ENCODE measurements at places on chromosomes 1 and 21.

DNA sequence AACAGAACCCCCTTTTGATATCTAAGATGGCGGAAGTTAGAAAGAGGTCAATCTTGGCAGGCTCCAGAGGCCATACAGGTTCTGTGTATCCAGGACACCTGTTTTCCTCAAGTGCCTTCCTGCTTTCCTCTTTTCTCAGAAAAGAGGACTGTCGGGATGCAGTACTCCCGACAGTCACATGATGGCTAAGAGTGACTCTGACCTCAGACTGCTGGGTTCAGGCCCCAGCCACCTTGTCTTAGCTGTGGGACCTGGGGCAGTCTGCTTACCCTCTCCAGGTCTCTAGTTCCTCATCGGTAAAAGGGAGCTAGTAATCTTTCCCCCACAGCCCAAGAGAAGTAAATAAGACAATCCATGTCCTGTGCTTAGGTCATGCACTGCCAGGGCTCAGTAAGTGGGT is 29.9 kb downstream of the STK40 start:
- DNase-seq: no peak

- no peak for DNase-seq
Measured at GRCh38 chr1:10470043-10470442, 2.3 kb downstream of the DFFA start.

DNA sequence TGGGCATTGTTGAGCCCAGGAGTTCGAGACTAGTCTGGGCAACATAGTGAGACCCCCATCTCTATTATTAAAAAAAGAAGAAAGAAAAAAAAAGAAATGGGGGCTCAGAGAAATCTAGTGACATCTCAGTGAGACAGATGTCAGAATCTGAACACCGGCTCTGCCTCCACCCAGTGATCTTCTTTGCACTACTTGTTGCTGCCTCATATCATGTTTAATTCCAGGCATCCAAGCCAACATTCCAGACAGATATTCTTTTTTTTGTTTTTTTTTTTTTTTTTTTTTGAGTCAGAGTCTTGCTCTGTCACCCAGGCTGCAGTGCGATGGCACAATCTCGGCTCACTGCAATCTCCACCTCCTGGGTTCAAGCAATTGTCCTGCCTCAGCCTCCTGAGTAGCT is 5.0 kb upstream of the ARL8A start:
- DNase-seq: no peak

DNA sequence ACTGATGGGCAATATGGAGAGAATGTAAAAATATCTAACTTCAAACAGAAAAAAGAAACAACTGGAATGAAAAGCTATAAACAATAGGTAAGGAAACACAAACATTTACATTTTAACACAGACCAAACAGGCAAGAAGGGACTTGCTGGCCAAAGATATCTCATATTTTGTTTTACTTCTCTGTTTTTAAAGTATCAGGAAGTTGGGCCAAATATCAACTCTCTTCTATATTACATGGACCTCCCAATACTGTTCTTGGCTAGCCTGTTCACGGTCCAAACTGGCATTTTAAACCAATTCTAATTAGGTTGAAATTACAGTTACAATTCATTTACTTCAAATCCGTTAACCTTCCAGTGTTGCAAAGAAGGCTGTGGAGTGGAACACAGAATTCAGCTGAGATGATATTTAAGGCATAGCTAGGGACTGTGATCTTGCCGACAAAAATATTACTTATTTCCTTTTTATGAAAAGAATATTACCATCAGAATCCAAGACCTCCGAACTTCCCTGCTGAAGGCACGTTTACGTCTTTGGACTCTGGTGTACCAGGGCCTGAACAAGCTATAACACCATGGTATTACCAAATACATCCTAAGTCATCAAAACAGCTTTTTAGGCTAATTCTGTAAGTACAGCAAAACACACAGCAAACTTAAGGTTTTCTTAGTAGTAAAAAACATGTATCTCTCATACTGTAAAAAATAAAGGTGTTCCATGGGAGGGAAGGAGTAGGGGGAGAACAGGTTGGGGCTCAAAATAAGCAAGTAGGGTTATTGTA is 165.4 kb downstream of the RUNX1 start:
- no peak for DNase-seq

- no peak for DNase-seq
Measured at GRCh38 chr1:17405898-17406759, 33.3 kb downstream of the RCC2 start.

DNA sequence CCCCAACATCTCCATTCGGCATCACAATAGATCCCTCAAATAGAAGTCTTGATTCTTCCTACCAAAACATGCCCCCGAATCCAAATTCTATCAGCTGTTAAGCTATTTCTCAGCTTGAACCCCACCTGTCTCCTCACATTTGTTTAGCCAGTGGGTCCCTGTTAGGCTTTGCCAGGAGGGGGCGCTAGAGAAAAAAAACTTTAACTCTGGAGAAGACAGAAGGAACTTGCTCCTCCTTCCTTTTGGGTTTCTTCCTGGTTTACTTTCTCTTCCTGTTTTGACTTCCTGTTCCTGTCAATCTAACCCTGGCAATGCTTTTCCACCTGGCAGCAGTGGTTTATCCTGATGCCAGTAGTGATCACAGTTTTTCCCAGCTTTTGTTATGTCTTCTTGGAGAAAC is 95.6 kb upstream of the KCNK1 start:
- no peak for DNase-seq

- no peak for DNase-seq
Measured at GRCh38 chr1:20160034-20160433, 20.9 kb downstream of the PLA2G2F start.

Measured in mesenteric fat pad (tissue), 1 donor.